ENCODE measurements at places on chromosomes 7 and 10.

- no peak for DNase-seq
Observed at GRCh38 chr7:94041529-94041928, 37.4 kb upstream of the BET1 start.

- DNase-seq = peak; percentile 100
Observed at GRCh38 chr7:51045319-51046102, 262.8 kb upstream of the GRB10 start.

DNA sequence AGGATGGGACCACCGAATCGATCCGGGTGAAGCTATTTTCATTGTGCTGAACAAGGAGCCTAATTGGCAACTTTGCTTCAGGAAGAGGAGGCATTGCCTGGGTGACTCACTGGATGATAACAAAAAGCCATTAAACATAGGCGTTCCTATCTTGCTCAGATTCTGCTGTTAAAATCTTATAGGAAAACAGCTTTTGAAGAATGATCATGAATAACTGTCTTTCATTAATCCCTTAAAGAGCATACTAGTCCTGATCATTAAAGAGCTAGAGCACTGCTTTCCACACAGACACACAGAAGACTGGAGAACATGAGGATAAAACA is 174.2 kb upstream of the IMMP2L start:
- no peak for DNase-seq

GRCh38 chr10:122112021-122112616 is 123.2 kb downstream of the TACC2 start:
- peak; percentile 15 for DNase-seq

- DNase-seq = no peak
Observed at GRCh38 chr7:69823151-69823744, 225.0 kb downstream of the AUTS2 start.

- DNase-seq = peak; percentile 73
Observed at GRCh38 chr10:11782793-11783557, 40.2 kb upstream of the PROSER2 start.

DNA sequence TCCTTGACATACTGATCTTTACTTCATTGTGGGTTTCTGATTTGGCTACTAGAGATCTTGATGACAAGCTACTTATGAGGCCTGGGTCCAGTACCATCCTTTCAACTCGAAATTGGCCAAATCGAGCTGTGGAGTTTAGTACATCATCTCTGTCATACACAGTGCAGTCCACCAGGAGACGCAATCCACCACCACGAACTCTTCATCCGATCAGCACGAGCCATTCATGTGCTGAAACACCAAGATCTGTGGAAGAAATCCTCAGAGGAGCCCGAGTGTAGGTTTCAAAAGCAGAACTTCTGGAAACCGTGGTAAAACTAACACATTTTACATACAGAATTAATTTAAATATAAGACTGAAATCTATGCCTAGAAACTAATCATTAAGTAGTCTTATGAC is 14.2 kb downstream of the DNAJC9 start:
- DNase-seq = no peak

- no peak for DNase-seq
Observed at GRCh38 chr10:79387974-79388850, 40.9 kb downstream of the PPIF start.

DNA sequence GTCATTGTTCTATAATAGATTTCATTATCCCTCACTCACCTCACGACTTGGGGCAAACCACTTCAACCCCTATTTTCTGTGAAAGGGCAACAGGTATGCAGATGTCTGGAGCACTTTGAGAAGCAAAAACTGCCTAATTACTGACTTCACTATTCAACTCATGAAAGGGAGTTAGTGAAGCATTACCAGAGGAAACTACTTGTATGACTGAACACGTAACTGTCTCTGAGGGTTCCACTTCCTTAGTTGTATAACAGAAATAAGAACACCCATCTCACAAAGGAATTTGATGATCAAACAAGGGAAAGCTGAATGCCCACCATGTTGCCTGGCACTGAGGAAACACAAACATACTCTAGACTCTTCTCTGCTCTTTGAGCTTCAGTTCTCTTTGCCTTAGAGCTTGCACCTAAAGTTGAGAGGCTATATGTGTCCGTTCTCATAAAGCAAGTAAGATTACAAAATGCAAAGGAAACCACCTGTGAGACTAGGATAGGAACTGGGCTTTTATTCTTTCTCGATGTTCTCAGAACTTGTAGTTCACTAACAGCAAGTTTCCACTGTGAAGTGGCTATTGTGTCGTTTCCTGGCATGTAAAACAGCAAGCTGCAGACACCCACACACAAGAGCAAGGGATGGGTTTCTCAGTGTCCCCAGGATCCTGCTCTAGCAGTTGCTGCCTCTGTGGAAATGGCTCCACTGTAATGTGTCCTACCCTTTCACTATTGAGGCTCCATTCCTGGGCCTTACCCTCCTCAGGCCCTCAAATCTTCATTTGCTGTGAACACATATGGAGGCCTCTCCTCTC is 2.6 kb downstream of the TMEM243 start:
- DNase-seq = no peak

DNA sequence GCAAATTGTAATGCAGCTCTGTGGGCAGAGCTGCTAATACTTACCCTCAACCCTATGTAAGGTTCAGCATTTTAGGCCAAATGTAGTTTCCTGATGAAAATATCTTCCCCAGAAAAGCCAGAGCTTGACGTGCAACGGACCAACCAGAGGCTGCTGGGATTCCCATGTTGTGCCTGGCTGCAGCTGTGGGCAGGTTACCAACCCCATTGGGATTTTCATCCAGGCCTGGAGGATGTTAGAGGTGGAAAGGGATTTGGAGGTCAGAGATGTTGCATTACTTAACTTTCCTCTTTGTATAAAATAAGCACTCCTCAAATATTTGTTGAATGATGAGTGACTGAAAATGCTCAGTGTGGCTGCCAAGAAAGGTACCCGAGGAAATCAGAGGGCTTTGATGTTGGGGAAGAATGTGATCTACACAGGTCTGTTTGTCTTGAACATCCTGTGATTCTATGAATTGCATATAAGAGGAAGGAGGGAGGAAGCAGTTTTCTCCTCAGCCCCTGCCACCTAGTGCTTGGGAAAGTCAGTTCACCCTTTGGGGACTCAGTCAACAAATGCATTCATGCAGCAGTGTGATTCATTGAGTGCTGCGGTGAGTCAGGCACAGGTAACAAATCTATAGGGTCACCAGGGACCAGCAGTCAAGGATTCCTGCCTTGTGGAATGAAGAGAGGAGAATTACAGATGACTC is 487.2 kb downstream of the RPS24 start:
- DNase-seq = peak; percentile 74

- DNase-seq = no peak
Observed at GRCh38 chr7:6158424-6159096, 113.9 kb downstream of the CYTH3 start.

GRCh38 chr10:603745-604144 is 85.7 kb downstream of the DIP2C start:
- DNase-seq = no peak
